ENCODE measurements at places on chromosomes 5 and 9.

DNA sequence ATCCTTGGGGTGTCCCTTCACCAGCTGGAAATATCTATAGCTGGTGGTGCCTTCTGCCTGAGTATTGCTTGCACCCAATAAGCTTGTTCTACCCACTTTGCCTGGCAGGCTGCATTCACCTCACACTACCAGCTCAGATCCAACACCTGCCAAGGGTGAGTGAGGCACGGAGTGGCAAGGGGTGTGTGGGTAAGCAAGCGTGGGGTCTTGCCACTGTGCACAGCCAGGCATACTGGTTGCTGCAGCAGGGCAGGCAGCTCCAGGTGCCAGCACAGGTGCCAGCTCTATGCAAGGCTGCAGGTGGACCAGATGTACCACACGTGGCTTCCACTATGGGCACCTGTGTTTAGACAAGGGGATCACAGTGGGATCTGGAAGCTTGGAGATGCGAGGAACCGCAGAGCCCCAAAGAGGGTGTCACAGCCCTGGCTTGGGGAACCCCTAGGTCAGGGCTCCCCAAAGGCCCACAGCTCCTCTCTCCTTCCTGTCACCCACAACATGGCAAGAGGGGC is 167.7 kb upstream of the MRPS30 start:
- no peak for DNase-seq

GRCh38 chr5:163968651-163969050 is 463.2 kb downstream of the MAT2B start:
- DNase-seq, result no peak

GRCh38 chr5:24059006-24059405 is 551.6 kb downstream of the PRDM9 start:
- no peak for DNase-seq

- DNase-seq, result no peak
Observed at GRCh38 chr5:157225469-157226422, 40.2 kb upstream of the CYFIP2 start.

DNA sequence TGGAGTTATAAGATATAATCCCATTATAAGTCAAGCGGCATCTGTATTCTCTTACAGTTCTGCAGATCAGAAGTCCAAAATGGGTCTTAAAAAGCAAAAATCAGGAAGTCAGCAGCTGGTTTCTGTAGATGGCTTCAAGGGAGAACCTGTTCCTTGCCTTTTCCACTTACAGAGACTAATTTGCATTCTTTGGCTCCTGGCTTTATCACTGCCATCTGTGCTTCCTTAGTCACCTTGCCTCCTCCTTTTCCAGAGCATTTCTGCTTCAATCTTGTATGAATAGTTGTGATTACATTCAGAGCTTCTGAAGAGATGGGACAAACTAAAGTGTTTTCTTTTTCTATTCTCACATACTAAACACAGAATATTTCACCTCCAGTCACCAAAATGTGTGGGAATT is 647.3 kb upstream of the GRAMD2B start:
- no peak for DNase-seq

DNA sequence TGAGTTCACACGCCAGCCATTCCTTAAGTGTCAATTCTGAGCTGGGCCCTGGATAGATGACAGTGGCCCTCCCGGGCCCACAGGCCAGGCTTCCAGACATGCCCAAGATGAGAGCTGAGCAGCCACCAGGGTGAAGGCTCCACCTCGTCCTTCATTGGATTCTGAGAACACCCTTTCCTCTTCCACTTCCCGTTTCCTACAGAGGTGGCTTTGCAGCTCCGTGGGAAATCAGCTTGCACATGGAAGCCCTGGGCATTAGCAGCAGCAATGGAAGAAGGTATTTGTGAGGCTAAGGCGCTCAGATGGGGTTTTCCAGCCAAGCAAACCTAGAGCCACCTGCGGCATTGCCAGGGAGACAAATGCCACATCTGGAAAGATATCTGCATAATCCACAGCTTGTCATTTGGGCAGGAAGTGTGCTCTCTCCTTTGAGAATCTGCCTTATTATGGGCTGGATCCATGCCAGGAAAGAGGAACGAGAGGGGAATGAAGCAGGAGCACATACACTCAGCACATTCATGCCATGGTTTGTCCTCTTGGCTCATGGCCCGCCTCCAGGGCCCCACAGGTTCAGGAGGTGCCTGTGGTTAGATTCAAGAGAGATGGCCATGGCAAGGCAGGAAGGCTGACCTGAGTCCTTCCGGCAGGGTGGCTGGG is 34.1 kb downstream of the CFAP77 start:
- DNase-seq, result no peak

GRCh38 chr9:126615791-126616447 is 2.2 kb downstream of the LMX1B start:
- no peak for DNase-seq

DNA sequence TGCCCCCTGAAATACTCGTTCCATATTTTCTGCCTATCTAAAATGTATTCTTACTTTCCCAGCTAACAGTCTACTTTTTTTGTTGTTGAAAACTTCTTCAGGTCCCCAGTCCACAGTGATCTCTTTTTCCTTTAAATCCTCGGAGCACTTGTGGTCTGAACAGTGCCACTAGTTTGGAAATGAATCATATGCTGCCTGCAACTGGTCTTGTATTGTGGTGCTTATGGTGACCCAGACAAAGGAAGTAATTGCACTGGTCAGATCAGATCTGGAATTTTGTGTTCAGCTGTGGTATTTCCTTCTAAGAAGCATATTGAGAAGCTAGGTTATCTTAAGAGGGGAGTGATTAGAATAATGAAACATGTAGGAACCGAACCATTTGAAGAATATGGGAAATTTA is 2.9 kb downstream of the UNC13B start:
- no peak for DNase-seq

DNA sequence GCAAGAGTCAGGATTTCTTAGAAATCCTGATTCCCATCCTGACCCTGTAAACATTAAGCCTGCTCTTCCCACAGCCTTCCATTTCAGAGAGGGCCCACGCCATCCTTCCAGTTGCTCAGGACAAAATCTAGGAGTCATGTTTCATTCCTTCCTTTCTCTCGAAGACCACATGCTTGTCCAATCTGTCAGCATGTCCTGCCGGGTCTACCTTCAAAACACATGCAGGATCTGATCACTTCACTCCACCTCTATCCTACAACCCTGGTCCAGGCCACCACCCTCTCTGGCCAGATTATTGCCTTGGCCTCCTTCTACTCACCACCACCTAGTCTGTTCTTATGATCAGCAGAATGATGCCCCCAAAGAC is 79.8 kb downstream of the C5orf15 start:
- no peak for DNase-seq

- peak; percentile 21 for DNase-seq
Observed at GRCh38 chr5:54895816-54896341, 89.5 kb downstream of the ESM1 start.

DNA sequence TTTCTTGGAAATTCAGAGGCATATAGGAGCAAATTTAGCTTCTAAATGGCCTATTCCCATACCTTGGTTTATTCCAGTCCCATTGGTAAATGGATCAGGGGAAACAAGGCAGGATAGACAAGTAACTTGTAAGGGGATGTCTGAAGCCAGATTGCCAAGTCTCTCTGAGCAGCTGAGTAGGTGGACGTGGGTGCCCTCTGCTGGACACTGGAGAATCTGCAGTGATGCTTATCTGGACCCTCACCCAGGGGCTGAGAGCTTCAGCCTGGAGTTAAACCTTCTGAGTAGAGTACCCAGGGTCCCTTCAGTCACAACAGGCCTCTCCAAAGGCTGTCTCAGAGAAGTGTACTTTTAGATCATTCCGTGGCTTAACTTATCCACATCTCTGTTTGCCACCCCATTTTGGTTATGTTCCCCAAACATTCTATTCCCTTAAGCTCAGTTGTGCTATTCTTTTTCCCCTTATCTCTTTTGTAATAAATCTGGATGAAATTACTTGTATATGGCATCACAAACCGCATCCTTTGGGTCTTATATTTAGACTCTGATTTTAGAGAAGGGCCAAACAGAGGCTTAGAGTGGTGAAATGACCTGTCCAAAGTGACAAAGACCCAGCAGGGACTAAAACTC is 218.3 kb upstream of the GLRA1 start:
- DNase-seq, result peak; percentile 81

GRCh38 chr9:100597236-100597635 is 19.4 kb downstream of the CAVIN4 start:
- no peak for DNase-seq

DNA sequence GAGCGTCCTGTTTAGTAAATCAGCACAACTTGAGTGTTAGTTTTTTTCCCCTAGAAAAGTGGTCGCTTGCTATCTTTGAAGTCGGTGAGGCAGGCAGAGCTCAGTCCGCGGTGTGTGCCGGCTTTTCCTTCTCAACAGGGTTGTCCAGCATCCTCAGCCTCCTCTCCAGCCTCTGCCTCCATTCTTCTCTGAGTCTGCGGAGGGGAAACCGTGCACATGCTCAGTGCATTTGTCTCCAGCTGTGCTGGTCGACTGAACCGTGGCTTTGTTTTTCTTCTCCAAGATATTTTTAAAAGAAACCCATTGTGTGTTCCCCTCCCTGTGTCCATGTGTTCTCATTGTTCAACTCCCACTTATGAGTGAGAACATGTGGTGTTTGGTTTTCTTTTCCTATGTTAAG is 25.3 kb downstream of the FAM240B start:
- no peak for DNase-seq

- no peak for DNase-seq
Observed at GRCh38 chr9:72506615-72507014, 14.8 kb upstream of the TMC1 start.

DNA sequence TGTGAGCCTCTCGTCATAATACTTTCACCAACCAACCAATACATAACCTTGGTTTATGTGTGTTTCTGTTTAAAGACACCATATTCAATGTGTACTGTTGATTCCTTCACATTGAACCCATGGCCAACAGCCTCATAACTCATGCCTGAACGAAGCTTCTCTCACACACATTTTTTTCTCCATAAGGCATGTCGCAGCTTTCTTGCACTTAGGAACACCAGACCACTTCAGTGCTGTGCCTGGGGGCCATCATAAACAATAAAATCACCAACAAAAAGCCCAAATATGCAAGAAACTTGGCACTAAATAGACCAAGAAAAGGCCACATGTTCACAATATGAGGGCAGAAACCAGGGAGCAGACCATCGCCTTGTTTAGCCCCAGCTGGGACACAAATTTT is 192.2 kb downstream of the ROR2 start:
- DNase-seq, result no peak

GRCh38 chr5:177306674-177307543 is 3.3 kb downstream of the PRELID1 start:
- DNase-seq, result no peak

DNA sequence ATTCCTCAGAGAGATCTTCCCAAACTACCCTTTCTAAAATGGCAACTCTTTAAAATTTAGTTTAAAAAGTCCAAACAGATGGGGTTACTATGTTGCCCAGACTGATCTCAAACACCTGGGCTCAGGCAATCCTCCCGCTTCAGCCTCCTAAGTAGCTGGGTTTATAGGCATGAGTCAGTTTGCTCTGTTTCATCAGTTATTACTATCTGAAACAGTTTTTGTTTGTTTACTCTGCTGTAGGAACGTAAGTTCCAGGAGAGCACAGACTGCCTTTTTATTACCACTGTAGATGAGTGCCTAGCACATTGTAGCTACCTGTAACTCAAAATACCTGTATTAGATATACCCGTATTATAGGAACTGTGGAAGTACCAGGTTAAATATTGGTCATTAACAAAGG is 89.4 kb downstream of the UHRF2 start:
- no peak for DNase-seq

DNA sequence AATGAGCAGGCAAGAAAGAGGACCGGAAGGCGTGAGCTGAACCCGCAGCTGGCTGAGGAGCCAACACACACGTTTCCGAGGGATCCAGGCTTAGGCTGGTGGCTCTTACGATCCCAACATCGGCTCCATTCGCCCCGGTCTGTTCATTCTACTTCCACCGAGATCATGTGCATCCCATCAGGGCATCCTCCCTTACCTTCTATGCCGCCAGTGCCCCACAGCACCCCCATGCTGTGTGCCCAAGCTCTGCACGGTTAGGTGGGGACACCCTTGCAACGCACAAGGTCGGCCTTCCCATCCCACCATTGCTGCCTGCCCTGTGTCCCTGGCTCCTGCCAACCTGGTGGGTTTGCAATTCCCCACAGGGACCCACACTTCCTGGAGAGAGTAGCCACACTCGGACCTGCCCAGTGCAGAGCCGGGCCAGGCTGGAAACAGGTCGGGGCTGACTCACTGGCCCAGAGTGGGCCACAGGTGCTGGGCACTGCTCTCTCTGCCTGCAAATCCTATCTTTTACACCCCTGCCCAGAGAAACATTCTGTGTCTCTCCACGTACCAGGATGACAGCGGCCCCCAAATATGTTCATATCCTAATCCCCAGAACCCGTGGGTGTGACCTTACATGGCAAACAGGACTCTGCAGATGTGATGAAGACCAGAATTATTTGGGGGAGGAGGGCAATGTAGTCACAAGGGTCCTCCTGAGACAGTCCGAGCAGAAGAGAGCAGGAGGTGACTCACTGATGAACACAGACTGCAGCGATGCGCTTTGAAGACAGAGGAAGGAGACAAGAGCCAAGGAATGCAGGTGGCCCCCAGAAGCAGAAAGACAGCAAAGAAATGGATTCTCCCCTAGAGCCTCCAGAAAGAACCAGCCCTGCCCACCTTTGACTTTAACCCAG is 182.2 kb downstream of the AUH start:
- no peak for DNase-seq

DNA sequence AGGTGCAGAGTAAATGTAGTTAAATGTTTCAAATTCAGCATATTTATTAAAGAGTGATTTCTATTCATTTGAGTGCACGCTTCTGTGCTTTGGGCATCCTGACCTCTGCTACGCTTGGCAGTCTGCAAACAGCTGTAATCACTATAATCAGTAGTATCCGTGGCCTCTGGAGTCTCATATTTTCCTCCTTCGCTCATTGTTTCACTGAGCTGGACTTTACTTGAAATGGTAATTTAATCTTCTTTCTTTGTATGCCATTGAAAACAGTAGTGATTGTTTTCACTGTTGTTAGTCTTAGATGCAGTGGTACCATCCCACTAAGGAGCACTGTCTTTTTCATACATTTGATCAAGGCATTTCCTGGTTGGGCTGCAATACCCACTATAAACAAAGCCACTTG is 43.5 kb upstream of the CAVIN4 start:
- no peak for DNase-seq

DNA sequence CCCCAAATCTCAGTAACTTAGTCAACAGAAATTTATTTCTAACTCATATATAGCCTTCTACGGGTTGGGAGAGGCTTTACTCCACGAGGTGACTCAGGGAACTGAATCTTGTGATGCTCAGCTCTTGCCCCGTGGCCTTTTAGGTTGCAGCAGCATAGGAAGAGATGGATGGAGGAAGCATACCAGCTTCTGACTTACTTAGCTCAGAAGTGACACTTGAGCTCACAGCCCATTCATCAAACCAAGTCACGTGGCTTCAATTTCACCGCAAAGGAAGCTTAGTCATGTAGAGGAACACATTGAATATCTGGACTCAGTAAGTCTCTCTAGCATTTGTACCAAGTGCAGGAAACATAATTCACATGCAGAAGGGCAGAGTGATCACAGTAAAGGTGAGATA is 124.1 kb upstream of the KCNN2 start:
- DNase-seq, result no peak

GRCh38 chr5:150161242-150162141 is 5.1 kb upstream of the CDX1 start:
- DNase-seq, result peak; percentile 97
